Daoy (cell line): ENCODE measurements at places on chromosomes 11 and 22. TPM values are rescaled to one million over a fixed set of nuclear protein-coding genes. Genes with fewer than 3 reads are reported as not detected.

The PYGM gene
- not detected in 2 replicates for total RNA-seq

The FXYD6 gene
- total RNA-seq, result 15.8 and 15.9 TPM in 2 replicates

The DCHS1 gene
- 0.74 and 1.3 TPM in 2 replicates for total RNA-seq

The KRTAP5-8 gene
- total RNA-seq, result not detected in 2 replicates

The DGAT2 gene
- total RNA-seq, result 9.4 and 19.3 TPM in 2 replicates

The ARSA gene
- 12.5 and 16.0 TPM in 2 replicates for total RNA-seq
